MM.1S (cell line): ENCODE measurements at places on chromosomes 1 and 21.

DNA sequence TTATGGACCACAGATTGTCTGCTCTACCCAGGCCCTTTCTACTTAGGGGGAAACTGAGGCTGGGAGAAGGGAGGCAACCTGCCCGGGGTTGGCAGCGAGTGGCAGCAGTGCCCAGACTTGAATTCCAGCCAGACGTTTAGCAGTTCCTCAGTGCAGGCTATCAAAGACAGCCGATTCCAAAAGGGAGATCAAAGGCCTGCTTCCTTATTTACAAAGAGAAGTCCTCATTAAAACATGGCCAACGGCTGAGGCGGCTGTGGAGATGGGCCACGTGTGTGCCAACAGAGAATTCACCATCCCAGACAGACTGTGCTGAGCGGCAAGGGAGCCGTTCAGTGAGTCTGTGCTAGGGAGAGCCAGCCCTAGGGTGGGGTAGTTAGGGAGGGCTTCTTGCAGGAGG is 27.7 kb downstream of the C1QB start:
- DNase-seq, result no peak

GRCh38 chr1:204618148-204618760 is 67.3 kb downstream of the LRRN2 start:
- DNase-seq, result no peak

DNA sequence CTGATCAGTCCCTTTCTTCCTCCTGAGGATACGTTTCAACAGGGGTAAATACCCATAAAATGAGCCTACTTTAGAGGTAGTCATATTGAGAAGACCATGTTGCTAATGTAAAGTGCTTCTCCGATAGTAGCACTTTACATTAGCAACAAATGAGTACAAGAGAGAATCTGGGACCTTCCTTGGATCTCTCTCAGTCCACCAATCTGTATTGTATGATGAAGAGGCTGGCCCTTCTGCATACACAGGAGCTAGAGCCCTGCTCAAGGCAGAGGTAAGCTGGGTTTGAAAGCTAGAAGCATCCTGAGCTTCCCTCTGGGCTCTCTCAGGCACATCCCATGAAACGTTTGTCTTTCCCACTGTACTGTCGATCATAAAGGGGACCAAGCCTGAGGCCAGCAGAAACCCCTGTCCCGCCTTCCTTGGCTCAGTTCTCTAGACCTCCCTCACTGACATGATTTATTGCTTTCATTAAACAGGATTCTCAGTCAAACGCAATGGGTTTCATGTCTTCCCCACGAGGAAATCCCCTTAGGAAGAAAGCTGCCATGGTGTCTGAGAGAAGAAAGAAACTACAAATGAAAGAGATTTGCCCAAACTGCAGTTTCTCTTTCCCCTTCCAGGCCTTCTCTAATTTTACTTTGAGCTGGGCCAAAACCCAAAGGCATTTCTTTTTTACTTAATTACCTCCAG is 62.8 kb upstream of the BCAR3 start:
- DNase-seq, result peak; percentile 7

DNA sequence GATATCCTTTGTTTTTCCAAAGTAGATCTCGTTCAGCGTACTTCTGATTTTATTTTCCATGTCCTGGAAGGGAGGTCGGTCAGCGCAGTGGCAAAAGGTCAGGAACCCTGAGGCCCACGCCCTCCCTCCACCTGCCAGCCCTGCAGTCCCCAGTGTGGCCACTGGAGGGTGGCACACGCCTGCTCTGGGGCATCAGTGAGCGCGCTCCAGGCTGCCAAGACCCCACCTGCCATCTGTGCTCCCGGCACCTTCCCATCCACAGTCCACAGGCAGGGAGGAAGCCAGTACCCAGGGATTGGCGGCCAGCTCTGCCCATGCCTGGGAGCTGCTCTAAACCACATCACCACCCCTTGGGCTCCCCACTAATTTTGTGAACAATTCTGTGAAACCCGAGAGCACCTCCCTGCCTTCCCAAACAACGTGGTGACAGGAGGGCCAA is 32.3 kb downstream of the SLC66A1 start:
- no peak for DNase-seq

DNA sequence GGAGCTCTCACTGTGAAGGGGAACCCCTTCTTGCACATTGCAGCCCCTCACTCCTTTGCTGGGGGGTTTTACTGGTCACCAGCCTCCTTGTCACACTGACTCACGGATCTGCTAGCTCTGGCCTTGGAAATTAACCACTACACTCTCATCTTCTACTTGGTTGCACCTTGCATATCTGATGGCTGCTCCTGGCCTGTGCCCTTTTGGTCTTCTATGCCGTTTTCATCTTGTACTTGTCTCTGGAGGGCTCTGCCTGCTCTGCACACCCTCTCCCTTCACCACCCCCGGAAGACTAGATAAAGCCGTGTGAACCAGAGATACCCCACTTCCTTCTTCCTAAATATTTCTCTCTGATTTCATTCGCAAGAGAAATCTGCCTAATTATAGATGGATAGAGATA is 44.6 kb downstream of the CD247 start:
- no peak for DNase-seq

- DNase-seq, result peak; percentile 55
These were observed 53.2 kb upstream of the TMEM51 start for GRCh38 chr1:15100121-15100879.

GRCh38 chr1:85544689-85545215 is 35.8 kb upstream of the CCN1 start:
- DNase-seq, result no peak

DNA sequence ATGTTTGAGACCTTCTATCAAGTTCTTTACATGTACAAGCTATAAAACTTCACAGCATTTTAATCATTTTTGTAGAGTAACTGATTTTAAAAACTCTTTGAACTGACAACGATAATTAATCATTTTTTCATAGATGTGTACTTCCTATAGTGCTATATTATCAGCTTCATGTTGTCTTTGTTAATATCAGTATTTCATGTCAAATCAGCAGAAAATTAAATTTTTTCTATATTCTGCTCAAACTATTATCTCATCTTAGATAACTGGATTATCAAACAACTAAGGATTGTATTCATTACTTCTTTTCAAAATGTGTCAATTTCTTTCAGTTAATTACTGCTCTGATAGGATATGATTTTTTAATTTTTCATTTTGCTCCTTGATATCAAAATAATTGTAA is 214.6 kb upstream of the RGS18 start:
- no peak for DNase-seq

- no peak for DNase-seq
These were observed 6.8 kb downstream of the RYR2 start for GRCh38 chr1:237048803-237049202.

- DNase-seq, result no peak
These were observed 7.6 kb downstream of the CAPN9 start for GRCh38 chr1:230754796-230755195.

DNA sequence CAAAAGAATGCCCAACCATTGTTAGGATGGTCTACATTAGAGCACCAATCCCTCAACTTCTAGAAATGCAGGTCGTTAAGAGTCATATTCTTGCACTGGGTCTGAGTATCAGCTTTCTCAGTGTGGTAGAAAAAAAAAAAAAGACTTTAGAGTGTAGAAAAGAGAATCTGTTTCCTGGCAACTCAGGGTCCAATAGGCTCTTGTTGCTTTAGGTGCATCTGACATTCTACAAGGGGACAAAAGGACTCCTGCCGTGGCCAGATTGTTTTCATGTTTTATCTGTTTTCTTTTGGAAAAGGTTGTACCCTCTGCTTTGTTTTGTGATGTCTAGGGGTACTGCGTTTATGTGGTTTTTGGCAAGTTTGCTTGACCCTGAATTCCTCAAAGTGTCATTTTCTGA is 105.4 kb upstream of the KCNK2 start:
- no peak for DNase-seq

- DNase-seq, result no peak
These were observed 247.5 kb downstream of the NEGR1 start for GRCh38 chr1:72034827-72035226.

DNA sequence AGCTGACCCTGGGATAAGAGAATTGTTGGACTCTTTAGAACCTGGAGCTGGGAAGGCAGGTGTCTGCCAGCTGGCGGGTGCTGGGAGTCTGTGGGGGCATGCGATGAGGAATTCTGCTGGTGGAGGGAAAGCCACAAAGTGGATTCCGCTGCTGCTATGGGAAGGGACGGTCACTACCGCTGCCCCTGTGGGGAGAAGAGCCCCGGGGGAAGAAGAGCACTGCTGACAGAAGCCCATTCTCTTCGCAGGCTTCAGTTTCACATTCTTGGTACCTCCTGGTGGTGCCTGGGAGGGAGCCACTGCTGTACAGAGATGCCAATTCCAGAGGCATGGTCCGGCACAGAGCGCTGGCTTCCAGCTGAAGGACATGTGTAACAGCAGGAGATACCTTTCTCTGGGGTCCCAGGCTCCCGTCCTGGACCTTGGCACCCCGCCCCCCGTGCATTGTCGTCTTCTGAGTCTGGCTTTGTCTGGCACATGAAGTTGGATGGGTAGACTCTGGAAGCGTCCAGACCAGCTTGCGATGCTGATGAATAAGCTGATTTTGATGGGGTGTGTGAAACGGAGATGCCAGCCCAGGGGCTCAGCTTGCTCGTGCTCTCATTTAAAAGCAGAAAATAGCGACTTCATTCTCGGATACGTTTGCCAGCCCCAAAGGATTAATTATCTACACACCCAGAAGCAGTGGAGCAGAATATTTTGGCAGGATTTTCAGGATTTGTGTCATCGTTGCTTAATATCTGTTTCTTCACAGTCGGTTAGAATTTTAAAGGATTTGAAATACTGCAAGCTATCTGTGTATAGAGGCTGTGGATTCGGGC is 13.2 kb downstream of the PDXK start:
- no peak for DNase-seq

DNA sequence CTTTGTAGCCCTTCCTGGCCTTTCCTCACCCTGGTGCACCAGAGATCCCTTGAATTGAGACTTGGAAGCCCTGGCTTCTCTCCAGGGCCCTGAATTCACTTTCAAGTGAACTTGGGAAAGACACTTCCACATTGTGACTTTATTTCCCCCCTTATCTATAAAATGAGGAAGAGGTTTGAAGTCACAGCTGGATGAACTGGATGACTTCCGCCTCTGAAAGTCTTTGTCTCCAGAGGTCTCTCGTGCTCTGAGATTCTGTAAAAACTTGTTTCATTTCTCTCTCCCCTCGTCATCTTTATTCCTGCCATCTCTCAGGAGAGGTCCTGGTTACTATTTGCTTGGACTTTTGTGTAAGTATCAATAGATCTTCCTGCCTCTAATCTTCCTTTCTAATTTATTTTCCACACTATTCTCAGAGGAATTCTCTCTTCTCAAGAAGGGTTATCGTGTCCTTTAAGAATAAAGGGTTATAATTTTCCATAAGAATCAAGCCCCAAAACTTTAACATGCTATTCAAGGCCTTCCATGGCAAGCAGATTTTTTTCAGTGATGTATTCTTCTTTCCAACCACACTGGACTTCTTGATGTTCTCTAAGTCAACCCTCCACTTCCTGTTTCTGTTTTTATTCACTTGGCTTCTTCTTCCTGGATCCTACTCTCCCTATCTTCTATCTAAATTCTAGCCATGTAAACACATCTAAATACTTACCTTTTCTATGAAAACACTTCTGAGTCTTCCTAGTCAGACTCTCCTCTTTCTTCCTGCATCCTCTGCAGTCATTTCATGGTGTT is 6.5 kb upstream of the RPTN start:
- no peak for DNase-seq

DNA sequence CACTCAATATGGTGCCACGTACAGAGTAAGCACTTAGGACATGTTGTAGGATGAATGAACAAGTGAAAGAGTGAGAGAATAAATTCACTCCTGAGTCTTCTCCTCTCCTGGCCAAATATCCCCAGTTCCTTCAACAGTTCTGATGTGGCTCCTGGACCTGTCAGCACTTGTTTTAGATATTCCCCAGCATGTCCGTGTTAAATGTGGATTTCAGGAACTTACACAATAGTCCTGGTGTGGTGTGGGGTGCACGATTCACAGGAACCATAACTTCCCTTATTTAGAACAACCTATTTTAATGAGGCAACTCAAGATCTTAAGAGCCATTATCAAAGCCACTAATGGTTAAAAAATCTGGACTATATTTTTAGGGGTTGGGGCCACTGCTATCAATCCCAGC is 39.0 kb upstream of the MYSM1 start:
- no peak for DNase-seq

DNA sequence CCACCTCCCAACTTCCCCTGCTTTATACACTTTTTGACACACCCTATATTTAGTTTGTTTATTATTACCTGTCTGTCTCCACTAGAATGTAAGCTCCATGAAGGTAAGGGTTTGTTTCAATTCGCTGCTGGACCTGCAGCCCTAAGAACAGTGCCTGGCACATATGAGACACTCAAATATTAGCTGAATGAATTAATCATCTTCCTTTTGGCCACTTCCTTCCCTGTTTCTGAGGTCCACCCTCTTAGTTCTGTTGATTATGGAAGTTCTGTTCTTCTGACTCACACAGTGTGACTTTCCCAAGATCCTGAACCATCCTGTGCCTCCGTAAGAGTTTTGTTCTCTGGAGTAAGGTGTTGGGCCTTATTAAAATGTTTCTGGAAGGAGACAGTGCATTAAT is 40.4 kb upstream of the GJA5 start:
- DNase-seq, result no peak

GRCh38 chr1:14970115-14970798 is 183.3 kb upstream of the TMEM51 start:
- no peak for DNase-seq

DNA sequence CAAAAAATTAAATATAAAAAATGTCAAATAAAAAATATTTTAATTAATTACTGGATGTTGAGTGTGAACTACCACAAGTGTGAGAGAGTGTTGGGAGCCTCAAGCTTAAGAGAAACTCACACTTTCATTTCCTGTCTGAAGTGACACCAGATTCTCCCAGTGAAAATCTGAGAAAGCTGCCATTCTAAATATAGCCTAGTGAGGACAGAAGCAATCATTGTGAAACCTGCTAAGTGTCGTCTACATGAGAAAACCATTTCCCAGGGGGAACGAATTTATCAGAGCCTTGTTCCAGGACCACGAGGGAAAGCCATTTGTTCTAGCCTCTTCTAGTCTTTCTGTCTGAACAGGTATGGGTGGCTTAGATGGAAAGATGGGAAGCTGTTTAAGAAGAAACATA is 329.3 kb upstream of the PRMT6 start:
- DNase-seq, result peak; percentile 37

DNA sequence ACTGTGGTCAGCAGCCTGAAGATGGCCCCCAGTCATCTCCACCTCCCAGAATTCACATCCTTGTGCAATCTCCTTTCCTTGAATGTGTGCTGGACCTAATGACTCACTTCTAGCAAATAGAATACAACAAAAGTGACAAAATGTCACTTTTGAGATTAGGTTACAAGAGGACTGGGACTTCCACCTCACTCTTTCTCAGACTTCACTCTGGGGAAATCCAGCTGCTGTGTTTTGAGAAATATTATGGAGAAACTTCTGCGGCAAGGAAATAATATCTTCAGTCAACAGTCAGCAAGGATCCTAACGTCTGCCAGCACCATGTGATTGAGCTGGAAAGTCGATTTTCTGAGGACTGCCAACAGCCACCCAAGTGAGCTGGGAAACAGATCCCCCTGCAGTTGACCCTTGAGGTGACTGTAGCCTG is 70.5 kb upstream of the GADD45A start:
- DNase-seq, result no peak
